ENCODE measurements at places on chromosomes 6 and 20.

DNA sequence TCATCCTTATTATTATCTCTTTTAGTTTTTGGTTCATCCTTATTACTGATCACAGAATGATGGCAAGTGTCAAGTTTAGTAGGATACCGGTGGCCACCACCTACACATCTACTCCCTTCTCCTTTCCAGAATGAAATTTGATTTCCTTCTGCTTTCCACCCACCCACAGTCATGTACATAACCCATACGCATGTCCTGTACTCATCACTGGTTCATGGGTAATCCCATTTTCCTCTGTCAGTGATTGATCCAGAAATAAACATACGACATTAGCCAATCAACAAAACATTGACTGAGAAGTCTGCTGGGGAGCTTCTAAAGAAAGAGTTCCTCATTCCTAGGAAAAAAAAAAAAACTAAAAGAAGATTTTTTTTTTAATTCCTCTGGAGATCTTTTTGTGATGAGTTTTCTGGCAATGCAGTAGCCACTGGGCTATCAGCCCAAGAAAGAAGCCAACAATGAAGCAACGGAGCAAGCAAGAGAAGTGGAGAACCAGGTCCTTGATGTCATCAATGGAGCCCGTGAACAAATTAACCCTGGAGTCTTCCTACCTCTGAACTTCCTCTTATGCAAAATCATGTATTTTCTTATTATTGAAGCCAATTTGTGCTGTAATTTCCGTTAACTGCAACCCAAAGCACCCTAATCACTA lies 127.8 kb downstream of the TASP1 start:
- DNase-seq = no peak

DNA sequence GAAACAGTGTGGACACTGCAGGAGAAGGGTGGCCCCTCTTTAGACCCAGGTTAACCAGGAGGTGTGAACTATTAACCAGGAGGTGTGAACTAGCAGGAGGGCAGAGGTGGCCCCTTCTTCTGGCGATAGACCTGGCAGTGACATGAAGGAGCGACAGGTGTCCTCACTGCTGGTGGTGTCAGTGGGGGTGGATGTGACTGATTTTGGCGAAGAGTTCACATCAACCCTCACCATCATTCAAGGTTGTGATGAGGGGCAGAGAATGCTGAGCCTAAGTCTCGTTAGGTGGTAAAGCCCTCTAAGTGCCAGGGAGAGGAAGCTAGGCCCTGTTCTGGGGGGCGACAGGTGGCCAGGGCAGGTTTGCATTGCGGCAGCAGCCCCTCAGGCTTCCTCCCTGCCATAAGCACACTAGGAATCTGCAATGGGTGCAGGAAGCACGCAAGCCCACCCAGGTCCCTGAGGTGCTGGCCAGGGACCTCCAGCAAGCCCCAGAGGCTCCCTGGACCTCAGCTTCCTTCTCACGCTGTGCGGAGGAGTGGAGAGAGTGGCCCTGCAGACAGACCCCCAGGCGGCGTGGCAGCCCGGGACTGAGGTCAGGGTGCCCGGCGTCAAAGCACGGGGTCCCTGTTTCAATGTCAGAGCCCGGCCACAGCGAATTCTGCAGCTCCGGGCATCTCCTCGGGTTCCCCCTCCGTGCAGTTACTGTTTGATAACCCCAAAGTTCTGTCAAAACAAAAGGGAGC lies 13.7 kb downstream of the NPEPL1 start:
- no peak for DNase-seq

- no peak for DNase-seq
These were observed 112.6 kb downstream of the CDH26 start for GRCh38 chr20:60070791-60071190.

- no peak for DNase-seq
These were observed 41.6 kb downstream of the IBTK start for GRCh38 chr6:82205930-82206392.

DNA sequence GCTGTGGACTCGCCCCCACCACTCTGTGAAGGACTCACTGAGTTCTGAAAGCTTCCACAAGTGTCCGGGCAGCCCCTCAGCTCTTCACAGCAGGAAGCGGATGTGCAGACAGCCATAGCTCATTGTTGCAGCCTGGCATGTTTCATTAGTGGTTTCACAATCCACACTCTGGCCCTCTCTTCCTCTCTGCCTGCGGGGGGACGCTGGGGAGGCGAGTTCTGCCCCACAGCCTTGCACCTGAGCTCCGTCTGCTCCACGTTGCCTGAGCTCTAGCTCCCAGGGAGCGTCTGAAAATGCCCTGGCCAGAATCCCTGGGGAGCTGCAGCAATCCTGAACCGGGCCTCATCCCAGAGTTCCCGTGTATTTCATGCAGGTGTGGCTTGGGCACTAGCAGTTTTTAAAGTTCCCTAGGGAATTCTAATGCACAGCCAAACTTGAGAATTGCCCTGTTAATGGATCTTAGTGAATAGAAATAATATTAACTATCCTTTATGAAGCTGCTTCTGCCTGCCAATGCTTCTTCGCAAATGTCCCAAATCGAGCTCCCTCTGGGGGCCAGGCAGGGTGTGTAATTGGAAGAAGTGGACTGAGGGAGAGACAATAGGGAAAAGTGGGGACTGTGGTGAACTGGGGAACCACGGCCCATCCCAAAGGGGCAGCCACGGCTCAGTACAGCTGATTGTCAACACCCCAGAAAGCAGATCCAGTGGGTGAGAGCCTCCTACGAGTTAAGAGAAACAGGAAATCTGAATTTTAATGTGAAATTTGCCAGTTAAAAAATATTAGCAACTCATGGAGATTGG lies 51.5 kb downstream of the CTCFL start:
- DNase-seq = no peak

DNA sequence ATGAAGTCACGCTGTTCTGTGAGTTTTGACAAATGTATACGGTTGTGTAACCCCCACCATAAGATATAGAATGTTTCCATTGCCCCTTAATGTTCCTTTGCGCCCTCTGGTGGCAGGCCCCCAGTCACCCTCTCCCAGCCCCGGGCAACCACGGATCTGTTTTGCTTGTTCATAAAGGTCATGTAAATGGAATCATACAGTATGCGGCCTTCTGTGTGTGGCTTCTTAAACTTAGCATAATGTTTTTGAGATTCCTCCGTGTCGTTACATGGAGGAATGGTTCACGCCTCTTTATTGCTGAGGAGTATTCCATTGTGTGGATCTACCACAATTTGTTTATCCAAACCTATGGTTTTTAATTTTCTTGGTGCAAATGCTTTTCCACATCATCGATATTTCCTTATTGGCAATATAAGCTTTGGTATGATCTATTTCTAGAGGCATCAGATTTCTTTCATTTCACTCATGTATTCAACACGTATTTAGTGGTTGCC lies 28.4 kb downstream of the LYRM2 start:
- peak; percentile 17 for DNase-seq

- no peak for DNase-seq
These were observed 8.8 kb upstream of the CEP85L start for GRCh38 chr6:118660218-118660569.

GRCh38 chr6:133300896-133301295 lies 59.7 kb downstream of the EYA4 start:
- DNase-seq = no peak

DNA sequence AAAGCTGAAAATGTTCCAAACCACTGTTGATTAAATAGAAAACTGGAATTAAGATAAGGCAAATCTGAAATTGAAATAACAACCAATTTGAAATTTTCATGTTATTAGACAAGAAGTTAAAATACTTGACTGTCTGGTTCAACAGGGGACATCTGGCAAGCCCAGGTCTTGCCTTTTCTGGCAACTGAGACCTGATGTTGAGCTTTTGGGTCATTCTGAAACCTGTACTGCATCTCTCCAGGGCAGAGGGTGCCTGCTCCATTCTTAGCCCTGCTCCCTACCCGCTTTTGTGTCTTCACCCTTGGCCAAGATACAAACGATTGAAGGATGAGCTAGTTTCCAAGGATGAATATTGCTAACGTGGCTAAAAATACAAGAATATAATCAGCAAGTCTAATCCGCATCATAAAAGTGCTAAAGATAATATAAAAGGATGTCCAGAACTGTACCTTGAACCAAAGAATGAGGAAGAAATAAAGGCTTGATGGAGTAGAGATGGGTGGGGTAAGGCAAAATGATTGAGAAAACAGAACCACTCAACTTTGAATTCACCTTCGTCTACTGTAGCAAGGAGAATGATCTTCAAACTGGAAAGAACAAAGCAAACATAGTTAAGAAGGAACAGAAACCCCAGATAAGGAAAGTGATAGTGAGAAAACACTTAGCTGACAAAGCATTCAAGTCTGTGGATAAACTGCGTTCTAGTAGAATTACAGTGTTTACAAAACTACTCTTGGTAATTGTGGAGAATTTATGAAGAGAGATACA lies 109.8 kb upstream of the MAN1A1 start:
- no peak for DNase-seq

GRCh38 chr6:159002432-159003155 lies 2.6 kb upstream of the RSPH3 start:
- peak; percentile 54 for DNase-seq

DNA sequence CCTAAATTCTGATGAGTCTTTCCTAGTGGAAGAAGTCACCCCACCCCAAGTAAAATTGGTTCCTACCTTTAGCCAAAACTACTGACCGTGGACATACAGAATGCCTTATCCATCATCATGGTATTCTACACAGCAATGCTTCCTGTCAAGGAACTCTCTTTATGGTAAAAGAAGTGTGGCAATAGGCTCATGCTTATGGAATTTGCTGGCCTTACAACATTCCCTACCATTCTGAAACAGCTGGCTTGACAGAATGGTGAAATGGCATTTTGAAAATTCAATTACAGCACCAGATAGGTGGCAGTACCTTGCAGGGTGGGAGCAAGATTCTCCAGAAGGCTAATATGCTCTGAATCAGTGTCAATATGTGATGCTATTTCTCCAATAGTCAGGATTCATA lies 41.8 kb upstream of the BACH2 start:
- no peak for DNase-seq

GRCh38 chr6:39197521-39197920 lies 31.8 kb downstream of the KCNK5 start:
- no peak for DNase-seq

DNA sequence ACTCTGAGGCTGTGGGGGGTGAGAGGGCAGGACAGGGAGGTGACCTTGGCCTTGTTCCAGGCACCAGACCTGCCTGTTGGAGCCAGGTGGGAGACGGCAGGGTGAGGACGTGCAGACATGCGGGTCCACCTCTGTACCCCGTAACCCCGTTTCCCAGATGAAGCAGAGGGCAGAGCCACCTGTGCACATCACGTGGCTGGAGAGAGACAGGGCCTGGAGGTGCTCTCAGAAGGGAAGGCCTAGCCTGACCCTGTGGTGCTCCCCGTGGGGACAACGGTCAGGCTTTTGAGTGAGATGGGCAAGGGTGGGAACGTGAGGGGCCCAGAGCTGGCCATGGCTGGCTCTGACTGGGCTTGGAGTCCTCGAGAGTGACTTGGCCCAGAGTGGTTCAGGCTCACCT lies 6.6 kb downstream of the NTSR1 start:
- DNase-seq = no peak

DNA sequence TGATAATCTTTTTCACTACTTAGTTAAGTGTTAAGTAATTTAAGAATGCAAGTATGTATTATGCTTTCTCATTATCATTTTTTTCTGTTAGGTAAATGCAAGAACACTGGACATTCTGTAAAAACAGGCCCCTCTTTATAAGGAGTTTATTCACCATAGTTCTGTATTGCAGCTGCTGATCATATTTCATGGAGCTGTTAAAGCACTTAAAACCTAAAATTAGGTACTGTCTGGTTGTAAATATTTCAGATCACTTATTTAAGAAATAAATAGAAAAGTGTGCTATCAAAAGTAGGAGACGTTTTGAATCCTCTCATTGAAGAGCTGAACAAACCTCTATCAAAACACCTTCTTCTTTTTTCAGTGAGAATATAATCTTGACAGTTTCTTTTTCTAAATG lies 3.9 kb downstream of the EYA4 start:
- DNase-seq = no peak

GRCh38 chr6:154653853-154654252 lies 79.4 kb upstream of the SCAF8 start:
- peak; percentile 58 for DNase-seq

- peak; percentile 43 for DNase-seq
These were observed 49.7 kb downstream of the KLHL31 start for GRCh38 chr6:53615633-53616449.

- DNase-seq = no peak
These were observed 37.9 kb downstream of the KCNB1 start for GRCh38 chr20:49444553-49444990.

DNA sequence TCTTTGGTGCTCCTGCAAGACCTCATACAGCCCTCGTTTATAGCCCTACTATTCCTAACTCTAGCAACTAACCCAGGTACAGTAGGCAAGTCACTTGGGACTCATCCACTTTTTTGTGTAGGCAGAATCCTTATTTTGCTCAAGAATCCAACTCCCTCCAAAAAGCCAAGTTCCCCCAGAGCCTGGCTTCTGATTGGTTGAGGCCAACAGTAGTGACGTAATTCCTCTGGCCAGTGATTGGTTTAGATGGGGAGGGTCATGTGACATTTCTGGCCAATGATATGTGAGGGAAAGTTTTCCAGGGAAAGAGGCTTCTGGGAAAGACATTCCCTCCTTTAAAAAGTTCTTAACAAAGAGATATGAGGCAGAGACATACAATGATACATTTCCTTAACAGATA lies 32.1 kb downstream of the KIAA1755 start:
- DNase-seq = no peak
